Activated CD4-positive, alpha-beta T cell treated with anti-CD3 and anti-CD28 coated beads, Interleukin-2, amount 10 ng/mL, durations not matched to agents 7 days and 5 days (primary cell): ENCODE measurements at places on chromosomes 6 and 20. TPM values are rescaled to one million over a fixed set of nuclear protein-coding genes. Genes with fewer than 3 reads are reported as not detected.
A peak's percentile ranks its signal among the peaks of the same experiment; 100 is the strongest.

The GLP1R gene
- total RNA-seq, result not detected

The PLEKHG1 gene
- total RNA-seq, result 2.8 TPM

The CTCFL gene
- not detected for total RNA-seq

The TP53TG5 gene
- not detected for total RNA-seq

The BPIFA1 gene
- not detected for total RNA-seq

The CGAS gene
- total RNA-seq, result 27.9 TPM

The ZFP57 gene
- total RNA-seq, result not detected

The NCOA6 gene
- 35.0 TPM for total RNA-seq

The HRH3 gene
- total RNA-seq, result not detected

The FRMD1 gene
- total RNA-seq, result not detected

DNA sequence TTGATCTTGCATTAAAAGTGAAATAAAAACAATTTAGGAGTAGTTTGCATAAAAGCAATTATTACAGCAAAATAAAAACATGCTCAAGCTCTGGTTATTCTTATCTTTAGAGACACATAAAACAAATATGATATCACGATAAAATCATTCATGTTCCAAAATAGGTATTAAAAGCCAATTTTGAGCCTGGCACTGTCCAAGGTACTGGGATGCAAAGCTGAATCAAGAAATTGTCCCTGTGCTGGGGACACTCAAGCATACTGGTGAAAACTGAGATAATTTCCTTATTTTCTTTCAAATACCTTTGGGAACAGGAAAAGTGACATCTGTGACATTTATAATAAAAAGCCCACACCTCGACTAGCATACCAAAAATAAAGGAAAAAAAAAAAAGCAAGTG is 931 bp upstream of the MTCL3 start:
- H3K27ac ChIP-seq, result no peak overlapping the region
- H3K36me3 ChIP-seq, result no peaks in the 10 kb centered on the region
- peaks cover 34% of the 10 kb centered on the region for H3K4me1 ChIP-seq

DNA sequence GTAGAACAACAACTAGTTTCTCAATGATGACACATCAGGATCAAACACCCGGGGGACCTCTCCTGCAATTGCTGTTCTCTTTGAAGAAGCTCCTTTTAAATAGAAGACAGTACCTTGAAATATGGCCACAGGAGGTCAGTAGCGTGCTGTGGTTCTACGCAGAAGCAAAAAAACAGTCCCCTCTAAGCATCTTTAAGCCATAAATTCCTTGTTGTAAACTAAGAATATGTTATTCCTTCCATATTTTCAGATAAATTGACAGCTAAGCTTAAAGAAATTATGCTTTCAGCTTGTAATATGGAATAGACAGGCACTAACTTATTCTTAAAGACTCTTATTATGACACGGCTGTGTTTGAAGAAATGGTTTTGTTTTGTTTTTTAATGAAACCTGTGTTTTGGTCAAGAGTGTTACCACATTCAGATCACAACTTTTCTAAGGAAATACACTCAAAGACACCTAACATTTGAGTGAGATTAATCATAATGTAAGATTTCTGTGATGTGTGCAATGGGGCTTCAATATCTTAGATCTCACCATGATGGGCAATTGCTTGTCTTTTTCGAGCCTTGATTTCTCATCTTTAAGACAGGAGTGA is 49.7 kb upstream of the IL20RA start:
- peaks cover 3% of the 10 kb centered on the region for H3K27me3 ChIP-seq
- no peak overlapping the region for H3K27ac ChIP-seq
- H3K36me3 ChIP-seq, result no peaks in the 10 kb centered on the region
- peaks cover 28% of the 10 kb centered on the region for H3K4me1 ChIP-seq
- peak; percentile 64 for DNase-seq

DNA sequence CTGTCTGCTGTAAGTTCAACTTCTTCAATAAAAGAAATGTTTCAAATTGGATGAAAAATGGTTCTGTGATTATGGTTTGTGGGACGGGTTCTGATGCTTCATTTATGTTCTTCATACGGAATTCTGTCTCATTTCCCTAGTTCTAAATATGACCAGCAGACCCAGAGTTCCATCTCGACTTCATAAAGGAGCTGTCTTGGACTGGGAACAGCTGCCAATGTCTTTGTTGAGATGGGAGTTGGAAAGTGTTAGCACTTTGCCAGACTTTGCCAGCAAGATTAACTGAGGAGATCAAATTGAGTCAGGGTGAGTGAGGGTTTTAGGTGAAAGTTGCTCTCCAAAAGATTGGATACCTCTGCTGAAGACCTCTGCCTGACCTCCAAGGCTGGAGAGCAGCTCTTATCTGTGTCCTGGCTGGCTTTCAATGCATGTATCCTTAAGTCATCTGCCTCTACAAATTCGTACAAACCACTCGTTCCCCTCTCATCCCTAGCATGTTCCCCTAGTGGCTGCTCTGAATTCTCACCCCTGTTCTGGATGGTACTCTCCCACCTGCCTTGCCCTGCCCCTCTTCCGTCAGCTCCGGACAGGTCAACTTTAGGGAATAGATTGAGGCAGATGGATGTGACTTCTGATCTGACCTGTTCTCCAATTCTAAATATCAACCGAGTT is at the start of gene EFCAB8:
Gene EFCAB8, plus strand, starts transcription at position 223 of the 672 bp plus-strand sequence. CDS start 4,870 bp downstream, outside the sequence.
- H3K4me3 ChIP-seq, result no peak within 1 kb of the TSS
- peaks cover 18% of the 10 kb centered on the region for H3K4me1 ChIP-seq
- H3K27me3 ChIP-seq, result no peaks in the 10 kb centered on the region
- H3K36me3 ChIP-seq, result peaks cover 16% of the 10 kb centered on the region

DNA sequence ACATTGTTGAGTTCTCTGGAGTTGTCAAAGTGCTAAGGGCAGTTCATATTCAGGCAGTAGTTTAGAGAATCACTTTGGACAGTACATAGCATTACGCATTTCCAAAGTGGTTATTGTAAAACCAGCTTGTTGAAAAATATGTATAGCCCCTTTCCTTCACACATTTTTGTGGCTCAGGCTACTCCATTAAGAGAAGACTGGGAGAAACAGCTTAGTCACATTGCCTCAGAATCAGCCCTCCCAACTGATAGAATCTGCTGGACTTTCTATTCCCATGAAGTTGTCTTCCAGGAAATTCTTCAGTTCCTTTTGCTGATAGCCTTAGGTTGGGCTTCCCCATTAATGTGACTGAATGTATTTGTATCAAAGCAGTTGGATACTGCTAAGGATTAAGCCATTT is 39.5 kb upstream of the HDGFL1 start:
- no peak for DNase-seq
- no peak overlapping the region for H3K4me3 ChIP-seq
- H3K4me1 ChIP-seq, result no peaks in the 10 kb centered on the region

- H3K27me3 ChIP-seq, result no peaks in the 10 kb centered on the region
- DNase-seq, result no peak
- no peaks in the 10 kb centered on the region for H3K36me3 ChIP-seq
- no peak overlapping the region for H3K27ac ChIP-seq
- no peak overlapping the region for H3K4me3 ChIP-seq
These were observed 41.3 kb upstream of the BEND3 start for GRCh38 chr6:107156617-107157016.

DNA sequence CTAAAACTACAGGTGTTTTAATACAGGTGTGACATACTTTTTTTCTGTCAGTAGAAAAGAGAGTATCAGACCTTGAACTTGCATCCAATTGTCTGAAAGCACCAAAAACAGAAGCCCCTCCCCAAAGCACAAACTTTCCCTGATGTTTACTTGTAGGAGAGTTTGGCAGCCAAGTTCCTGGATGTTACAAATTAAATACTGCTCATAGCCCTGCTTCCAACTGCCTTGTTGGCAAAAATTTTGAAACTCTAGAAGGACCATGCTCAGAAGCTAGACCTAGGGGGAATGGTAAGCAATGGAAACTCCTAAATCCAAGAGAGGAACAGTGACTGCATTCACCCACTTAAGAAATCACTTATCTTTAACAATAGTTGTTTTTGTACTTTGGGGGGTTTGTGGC is 17.0 kb upstream of the ARG1 start:
- no peaks in the 10 kb centered on the region for H3K4me1 ChIP-seq
- H3K27me3 ChIP-seq, result no peaks in the 10 kb centered on the region
- no peaks in the 10 kb centered on the region for H3K36me3 ChIP-seq
- H3K4me3 ChIP-seq, result no peak overlapping the region
- no peak overlapping the region for H3K27ac ChIP-seq

- H3K4me1 ChIP-seq, result peaks cover 69% of the 10 kb centered on the region
- peak; percentile 36 for DNase-seq
- peaks cover 14% of the 10 kb centered on the region for H3K36me3 ChIP-seq
- H3K27ac ChIP-seq, result peak within 1 kb of the TSS; percentile 94
- no peaks in the 10 kb centered on the region for H3K27me3 ChIP-seq
These were observed at the start of gene MAPK13 for GRCh38 chr6:36129941-36130666. Gene MAPK13, plus strand, starts transcription at chr6:36130513. Its CDS starts 70 bp downstream, at chr6:36130583.

DNA sequence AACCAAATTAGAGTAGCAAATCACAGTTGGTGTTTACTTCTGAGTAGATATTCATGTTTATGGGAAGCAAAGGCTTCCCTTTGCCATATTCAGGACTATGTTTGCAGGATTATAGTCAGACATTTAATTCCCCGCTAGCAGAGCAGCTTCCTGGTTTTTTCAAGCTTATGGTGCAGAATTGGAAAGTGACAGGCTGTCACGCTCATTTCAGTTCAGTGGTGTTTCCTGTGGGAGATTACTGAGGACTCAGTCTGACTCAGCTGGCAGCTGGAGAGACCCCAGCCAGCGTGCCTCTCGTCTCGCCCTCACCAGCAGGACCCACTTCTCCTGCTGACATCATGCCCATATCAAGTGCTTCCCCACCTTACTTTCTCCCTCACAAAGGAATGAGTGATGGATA is 85.1 kb downstream of the LYRM2 start:
- H3K4me1 ChIP-seq, result no peaks in the 10 kb centered on the region
- H3K4me3 ChIP-seq, result no peak overlapping the region
- H3K27ac ChIP-seq, result no peak overlapping the region
- DNase-seq, result no peak
- H3K27me3 ChIP-seq, result peaks cover 11% of the 10 kb centered on the region
- H3K36me3 ChIP-seq, result no peaks in the 10 kb centered on the region

DNA sequence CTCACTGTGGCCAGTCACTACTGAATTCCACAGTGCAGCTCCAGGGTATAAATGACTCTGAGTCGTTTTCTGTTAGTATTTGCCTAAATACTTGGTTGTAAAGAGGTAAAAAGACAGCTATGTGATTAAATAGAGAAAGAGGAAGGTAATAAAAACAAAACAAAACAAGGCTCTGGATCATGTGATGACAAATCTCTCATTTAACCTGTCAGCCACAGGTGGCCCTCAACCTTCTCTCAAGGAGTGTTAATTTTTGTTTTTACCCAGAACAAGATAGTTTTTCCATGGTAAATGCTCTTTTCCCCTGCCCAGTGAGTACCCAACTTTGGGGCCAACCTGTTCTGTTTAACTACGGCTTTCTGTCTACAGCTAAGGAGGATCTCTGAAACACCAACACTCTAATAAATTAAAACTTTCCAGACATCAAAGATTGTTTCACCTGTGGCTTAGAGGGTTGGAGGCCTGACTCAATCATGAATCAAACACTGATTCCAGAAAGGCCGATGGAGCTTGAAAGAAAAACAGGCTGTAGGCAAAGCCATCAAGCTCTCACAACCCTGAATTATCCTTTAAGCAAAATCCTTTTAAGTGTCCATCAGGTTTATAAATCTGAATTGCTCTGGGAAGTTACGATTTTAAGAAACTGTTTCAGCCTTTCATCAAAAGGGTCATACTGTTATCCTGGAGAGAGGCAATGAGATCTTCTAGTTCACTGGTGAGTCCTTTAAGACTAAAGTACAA is 81.5 kb upstream of the BCLAF1 start:
- H3K36me3 ChIP-seq, result no peaks in the 10 kb centered on the region
- no peak overlapping the region for H3K27ac ChIP-seq
- H3K27me3 ChIP-seq, result peaks cover 18% of the 10 kb centered on the region
- H3K4me3 ChIP-seq, result no peak overlapping the region
- DNase-seq, result no peak

DNA sequence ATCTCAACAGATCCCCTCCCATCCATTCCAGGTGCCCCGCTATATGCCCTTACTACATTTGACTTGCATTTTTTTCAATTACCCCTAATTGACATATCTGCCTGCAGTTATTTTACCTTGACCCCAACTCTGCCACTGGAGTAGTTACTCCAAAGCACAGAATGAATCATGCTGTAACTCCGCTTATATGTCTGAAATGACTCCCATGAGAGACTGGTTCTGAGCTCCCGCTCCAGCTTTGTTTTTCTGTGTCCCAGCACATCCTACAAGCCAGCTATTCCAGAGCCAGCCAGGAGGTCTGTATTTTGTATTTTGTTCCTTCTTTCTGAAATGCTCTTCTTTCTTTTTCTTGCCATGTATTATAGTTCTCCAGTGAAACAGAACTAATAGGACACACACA is 10.9 kb upstream of the NOX3 start:
- no peak overlapping the region for H3K4me3 ChIP-seq
- peaks cover 2% of the 10 kb centered on the region for H3K36me3 ChIP-seq
- no peak for DNase-seq
- H3K27me3 ChIP-seq, result no peaks in the 10 kb centered on the region

DNA sequence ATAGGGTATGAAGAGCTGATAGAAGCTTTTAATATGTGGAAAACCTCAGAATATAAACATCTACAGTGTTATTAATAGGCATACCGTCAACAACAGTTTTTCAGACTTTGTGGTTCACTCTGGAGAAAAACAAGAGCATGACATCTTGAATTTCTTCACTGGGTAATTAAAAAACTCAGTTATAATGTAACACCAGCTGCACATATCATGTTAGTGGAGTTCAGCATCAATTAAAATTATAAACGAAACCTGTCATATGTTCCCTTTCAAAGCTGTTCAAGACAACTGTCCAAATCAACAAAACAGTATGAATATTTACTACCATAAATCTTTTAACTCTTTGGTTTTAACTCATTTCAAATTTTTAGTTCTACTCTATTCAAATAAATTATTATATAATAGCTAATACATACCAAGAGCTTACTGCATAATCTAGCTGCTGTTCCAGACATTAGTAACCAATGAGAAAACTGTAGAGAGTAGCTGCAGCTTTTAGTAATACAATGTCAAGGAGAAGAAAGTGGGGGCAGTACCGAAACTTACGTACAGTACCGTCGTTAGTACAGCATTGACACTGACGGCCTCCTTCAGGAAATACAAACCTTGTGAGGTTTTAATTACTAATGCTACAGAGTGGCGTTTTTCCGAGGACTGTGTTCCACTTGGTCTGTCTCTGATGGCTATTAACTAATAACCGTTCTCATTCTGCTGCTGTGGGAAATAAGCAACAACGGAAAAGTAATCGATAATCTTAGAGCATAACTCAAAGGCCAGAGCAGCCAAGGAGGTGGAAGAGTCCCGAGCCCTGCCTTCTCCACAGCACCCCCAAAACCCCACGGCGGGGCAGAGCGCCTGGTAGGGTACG is 532 bp upstream of the PM20D2 start:
- peaks cover 5% of the 10 kb centered on the region for H3K27me3 ChIP-seq
- peak; percentile 51 for DNase-seq
- H3K4me1 ChIP-seq, result peaks cover 37% of the 10 kb centered on the region

DNA sequence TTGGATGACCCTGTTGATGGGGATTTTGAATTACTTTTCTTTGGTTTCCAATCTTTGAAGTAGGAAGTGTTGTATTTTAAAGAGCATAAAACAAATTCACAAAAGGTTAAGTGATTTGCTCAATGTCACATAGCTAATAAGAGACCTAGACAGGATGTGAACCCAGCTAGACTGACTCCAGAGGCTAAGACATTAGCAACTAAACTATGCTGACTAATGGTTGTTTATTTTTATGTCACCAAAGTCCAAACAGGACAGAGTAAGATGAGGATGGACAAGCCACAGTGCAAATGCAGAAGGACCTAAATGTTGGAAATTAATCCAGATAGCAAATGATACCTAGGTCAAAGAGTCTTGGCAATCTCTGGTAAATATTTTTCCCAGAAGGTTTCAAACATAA is 38.0 kb downstream of the OGFRL1 start:
- H3K27ac ChIP-seq, result no peak overlapping the region
- H3K36me3 ChIP-seq, result no peaks in the 10 kb centered on the region
- H3K4me1 ChIP-seq, result no peaks in the 10 kb centered on the region
- no peaks in the 10 kb centered on the region for H3K27me3 ChIP-seq
- H3K4me3 ChIP-seq, result no peak overlapping the region
